Stimulated activated CD4-positive, alpha-beta T cell treated with anti-CD3 and anti-CD28 coated beads, Interleukin-12 subunit alpha, Interleukin-12 subunit beta, amount 100 ng/mL, for 4 hours (primary cell): ENCODE measurements at places on chromosomes 6 and 20.
A peak's percentile ranks its signal among the peaks of the same experiment; 100 is the strongest.

- DNase-seq, result no peak
Measured at GRCh38 chr6:161462148-161462547, 188.3 kb upstream of the AGPAT4 start.

DNA sequence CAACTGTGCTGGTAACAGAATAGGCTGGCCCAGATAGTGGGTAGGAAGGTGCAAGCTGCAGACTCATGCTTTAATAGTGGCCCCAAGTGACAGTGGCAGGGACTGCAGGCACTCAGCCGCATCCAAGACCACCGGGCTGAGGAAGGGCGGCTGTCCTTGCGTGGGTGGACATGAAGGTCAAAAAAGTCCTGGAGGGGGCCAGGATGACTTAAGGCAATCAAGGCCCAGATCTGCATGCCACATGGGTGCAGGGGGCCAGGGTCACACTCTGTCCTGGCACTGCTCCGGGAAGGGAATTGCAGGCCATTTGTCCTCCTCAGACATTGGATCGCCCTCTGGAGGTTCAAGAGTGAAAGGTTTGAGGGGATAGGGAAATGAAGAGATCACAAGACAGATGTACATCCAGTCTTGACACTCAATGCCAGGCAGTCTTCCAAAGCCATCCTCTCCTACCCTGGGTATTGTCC is 10.4 kb upstream of the VNN2 start:
- no peak for DNase-seq

DNA sequence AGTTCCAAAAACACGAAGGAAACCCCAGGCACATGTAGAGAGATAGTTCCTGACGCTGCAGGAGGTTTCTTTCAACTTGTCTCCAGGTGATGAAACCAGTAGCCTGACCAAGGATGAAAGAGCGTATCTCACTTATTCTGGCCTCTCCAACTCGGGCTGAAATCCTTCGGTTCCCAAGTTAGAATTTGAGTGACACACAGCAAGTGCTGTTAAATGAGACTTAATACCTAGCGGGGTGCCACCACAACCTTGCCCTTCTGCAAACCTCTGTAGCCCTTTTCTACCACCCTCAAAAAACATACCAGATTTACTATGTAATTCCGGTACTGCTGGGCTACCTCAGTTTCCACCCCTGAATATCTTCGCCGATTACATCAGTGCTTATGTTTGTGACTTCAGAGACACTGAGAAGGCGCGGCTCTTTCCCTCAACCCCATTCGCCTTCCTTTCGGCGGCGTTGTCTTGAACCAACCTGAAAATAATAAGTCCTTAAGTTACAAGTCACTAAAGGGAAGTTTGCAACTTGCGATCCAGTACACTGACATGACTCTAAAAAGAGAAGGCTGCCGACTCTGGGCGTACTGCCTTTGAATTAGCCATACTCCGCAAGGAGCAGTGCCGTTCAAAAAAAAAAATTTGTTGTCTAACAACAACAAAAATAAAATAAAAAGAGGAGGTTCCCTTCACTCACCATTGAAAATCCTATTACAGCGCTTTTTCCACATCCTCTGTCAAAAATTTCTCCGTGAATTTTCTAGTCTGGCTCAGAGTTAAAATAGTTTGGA is 194.9 kb upstream of the ZNF184 start:
- no peak for DNase-seq

GRCh38 chr6:20349225-20349624 is 52.5 kb upstream of the E2F3 start:
- DNase-seq, result no peak

GRCh38 chr6:29005183-29005885 is at the start of gene ZNF311:
Gene ZNF311 (minus strand): TSS chr6:29005315. CDS start chr6:29003954, 1,361 bp downstream.
- peak; percentile 24 for DNase-seq

GRCh38 chr20:33897313-33897912 is 86.3 kb downstream of the CHMP4B start:
- no peak for DNase-seq

DNA sequence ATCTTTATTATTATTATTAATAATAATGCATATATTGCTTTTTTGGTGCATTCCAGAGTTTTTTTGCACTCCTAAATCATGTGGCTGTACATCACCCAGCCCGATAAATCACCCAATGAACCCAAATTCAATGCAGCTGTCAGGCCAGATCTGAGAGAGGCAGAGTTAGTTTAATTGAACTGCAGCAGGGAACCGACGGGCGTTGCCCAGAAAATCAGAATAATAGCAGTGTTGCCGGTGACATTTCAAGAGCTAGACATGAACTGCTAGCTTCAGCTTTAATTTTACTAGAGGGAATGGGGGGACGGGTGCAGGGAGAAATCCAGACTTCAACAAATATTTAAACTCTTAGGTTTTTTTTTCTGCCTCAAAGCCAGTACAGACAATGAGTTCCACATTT is 135.0 kb downstream of the CLIC5 start:
- DNase-seq, result no peak

DNA sequence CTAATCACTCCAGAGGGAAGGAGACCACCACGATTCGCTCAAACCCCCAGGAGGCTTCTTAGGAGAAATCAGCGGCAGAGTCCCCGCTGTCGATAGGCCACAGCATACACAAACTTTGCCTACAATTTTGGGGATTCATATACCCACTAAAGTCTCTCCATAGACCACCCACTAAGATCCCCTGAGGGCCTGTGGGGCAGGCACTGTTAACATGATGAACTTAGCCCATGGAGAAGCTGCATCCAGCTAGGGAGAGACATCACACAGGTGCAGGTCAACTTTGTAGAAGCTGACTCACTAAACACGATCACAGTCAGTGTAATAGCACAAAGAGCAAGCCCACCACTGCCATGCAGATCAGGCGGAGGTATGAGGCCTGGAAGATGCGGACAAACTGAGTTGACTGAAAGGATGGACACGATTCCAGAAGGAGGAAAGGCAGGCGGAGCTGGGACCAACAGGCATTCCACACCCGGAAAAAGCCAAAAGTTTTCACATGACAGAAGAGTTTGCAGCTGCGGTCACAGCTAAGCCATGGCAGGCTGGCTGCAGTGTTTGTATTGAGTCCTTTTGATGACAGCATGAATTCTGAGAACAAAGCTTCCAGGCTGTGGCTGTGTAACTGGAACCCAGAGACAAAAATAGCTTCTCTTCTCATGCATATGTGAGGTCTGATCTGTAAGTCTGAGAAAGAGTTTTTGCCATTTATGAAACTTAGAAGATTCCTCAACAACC is 75.7 kb upstream of the QKI start:
- DNase-seq, result no peak

GRCh38 chr6:2949121-2949520 is 22.2 kb downstream of the SERPINB6 start:
- no peak for DNase-seq

GRCh38 chr6:31737315-31737990 is 1.1 kb upstream of the CLIC1 start:
- DNase-seq, result no peak

- DNase-seq, result no peak
Measured at GRCh38 chr6:82687855-82688254, 324.2 kb downstream of the TPBG start.

GRCh38 chr6:22800451-22800850 is 231.1 kb downstream of the HDGFL1 start:
- DNase-seq, result no peak

DNA sequence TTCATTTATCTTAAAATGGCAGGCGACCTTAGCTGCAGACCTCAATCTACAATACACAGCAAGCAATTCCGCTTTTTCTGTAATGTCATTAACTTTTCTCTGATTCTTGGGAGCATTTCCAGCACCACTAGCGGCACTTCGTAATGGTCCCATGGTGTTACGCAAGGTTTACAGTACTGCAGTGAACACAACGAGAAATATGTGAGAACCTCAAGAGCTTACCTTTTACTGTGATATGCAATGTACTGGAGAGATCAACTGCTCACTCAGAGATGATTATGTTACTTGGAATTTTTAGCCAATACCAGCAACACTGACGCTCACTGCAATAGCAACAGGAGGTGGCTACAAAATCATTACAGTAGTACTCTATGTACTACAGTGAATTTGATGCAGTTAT is 2.8 kb upstream of the CEP43 start:
- no peak for DNase-seq

GRCh38 chr6:106106276-106107042 is 20.3 kb downstream of the PRDM1 start:
- DNase-seq, result no peak

DNA sequence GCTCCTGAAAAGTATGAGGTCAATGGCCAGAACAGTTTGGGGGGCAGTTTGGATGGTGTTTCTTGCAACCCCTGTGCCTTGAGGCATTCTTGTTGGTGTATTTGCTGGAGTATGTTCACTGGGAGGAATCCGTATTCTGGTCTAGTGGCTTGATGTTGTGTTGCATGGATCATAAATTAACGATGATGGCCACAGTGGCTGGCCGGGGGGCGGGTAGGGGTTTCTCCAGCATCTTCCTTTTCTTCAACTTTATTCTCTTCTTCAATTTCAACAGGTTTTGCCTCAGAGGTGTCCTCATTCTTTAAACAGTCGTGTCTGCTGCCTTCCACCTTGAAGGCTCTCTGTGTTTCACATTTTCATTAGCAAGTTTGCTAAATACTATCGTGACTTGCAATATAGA is 43.0 kb upstream of the THBS2 start:
- DNase-seq, result no peak

DNA sequence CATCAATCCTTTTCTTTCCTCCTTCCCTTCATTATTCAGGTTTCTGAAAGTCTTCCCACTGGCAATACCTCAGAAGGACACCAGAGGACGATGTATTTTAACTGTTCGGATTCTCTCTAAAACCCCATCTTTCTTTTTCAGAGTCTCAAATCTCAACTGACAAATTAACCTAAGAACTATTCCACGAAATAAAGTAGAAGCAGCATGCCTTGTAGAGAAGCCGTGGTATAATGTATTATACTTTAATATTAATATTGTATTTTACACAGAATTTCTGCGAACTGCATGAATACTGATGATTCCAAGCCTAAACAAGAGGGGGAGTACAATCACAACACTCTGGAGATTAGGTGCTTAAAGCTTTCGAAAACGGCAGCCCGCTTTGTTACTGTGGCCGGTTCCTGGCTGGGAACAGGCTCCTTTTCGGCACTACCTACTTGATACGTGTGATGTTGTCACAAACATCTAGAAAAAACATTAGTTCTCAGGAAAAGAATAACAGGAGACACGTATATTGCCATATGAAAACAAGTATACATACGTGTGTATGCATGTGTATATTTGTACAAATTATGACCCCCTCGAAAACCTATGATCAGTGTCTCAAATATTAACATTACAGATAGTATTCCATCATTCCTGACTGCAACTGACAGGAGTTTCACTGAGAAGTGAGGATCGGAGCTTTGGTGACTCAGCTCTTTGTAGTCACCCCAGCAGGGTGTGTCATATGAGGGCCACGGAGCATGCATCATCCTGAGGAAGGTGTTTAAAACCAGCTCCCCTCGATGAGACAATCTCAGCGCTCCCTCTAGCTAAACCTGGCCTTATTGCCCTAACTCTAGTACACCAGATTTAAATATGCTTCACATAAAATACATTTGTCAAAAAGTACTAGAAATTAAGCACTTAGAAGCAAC is 319.7 kb upstream of the TCF21 start:
- DNase-seq, result peak; percentile 2

- DNase-seq, result no peak
Measured at GRCh38 chr20:17679941-17680835, 1.9 kb downstream of the RRBP1 start.

- no peak for DNase-seq
Measured at GRCh38 chr6:168480481-168480880, 39.5 kb downstream of the SMOC2 start.

DNA sequence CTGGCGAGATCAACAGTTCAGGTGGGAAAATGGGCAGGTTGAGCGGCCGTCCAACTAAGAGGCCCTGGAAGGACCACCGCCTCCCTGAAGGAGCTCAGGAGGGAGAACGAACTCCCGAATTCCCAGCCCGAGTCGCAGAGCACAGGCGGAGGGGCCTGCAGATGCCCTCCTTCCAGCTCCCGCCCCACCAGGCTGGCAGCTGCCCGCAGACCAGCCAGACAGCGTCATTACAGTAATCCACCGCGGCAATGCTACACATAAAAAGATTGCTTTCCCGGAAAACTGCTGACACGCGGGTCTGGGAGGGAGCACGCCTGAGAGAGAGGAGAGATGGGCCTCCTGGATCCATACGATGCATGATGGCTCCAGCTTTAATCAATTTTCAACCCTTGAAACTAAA is 30.5 kb upstream of the SLCO4A1 start:
- no peak for DNase-seq

DNA sequence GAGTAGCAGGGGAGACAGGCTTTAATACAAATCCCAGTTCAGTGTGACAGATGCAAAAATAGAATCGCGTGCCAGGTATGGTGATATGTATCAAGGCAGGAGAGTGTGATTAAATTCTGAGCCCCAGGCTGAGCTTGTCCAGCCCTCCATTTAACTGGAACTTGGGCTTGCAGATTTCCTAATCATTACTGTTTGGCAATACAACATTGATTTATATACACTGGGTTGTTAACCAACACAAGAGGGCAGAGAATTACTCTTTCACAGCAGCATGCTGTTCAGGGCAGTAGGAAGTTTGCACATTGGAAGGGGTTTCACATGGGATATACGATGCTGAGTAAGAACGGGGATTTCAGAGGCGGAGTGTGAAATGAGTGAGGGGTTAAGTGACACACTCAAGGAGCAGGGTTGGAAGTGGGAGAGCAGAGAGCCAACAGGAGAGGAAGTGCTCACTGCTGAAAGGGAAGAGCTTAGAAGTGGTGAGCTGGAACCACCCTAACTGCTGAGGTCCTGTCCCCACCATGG is 70.8 kb upstream of the ATXN1 start:
- no peak for DNase-seq

DNA sequence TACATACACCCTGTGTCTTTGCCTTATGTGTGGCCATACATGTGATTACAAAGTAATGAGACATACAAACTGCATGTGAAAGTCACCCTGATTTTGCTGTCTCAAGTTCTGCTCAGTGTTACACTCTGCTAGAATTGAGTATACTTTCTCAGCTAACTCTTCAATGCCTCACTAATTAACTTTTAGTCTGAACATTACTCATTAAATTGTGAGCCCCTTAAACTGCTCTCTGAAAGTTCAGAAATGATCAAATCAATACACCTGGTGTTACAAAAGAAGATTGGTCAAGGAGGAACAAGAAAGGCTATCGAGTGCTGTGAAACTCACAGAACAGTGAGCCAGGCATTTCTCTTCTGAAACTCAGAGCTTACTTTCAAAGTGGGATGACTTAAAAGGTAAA is 71.3 kb downstream of the MKKS start:
- no peak for DNase-seq
